Mesothelial cell of epicardium (in vitro differentiated cells): ENCODE measurements at places on chromosomes 1 and 21. TPM values are rescaled to one million over a fixed set of nuclear protein-coding genes. Genes with fewer than 3 reads are reported as not detected.

Gene PLA2G2D
- total RNA-seq: not detected in 3 replicates

Gene S100A7
- total RNA-seq: not detected in 3 replicates

Gene MSH4
- 0.27 to 0.29 TPM (median 0.27 TPM) in 3 replicates for total RNA-seq

Gene DNM3
- 4.7 to 5.0 TPM (median 4.9 TPM) in 3 replicates for total RNA-seq

Gene SAMSN1
- total RNA-seq: 0.27 to 0.36 TPM (median 0.29 TPM) in 3 replicates

DNA sequence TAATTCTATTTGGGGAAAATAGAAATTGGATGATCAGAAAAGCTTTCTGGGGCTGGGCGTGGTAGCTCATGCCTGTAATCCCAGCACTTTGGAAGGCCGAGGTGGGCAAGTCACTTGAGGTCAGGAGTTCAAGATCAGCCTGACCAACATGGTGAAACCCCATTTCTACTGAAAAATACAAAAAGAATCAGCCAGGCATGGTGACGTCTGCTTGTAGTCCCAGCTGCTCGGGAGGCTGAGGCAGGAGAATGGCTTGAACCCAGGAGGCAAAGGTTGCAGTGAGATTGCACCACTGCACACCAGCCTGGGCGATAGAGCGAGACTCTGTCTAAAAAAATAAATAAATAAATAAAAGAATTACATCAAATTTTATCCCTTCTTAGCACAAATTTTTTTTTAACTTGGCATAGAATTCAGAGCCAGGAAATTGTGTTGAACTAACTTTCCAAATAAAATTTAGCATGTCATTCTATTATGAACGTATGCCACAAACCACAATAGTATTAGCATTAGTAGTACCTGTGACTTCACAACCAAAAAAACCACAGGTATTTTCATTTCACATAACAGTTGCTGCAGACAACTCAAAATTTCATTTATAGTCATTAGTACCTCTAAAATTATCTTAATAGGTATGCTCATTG, 4.5 kb upstream of the ANKRD13C start:
- DNase-seq: no peak

GRCh38 chr1:9684801-9685200, 33.3 kb downstream of the PIK3CD start:
- no peak for DNase-seq

DNA sequence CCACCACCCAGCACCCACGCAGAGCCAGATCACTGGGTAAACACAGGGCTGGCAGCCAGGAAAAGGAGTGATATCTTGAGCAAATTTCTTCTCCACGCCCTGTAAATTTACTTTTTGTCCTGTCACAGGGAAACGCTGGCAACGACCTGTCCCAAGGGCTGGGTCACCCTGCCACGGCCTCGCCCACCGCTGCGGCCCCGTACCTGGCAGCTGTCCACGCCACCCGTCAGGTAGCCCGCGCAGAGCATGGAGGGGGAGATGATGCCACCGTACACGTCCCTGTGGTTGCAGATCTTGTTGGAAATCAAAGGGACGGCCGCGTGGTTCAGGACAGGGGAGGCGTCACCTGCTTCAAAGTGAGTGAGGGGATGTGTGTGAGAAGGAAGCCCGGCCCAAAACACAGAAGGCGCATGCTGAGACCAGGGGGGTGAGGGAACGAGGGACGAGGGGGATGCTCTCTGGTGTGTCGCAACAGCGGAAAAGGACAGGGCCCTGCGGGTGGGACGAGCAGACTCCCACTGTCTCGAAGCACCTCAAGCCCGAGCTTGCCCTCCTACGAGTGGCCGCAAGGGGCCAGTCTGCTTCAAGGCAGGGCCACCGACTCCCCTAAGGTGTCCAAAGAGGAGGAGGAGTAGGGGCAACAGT, 10.1 kb upstream of the TFF1 start:
- DNase-seq: no peak

DNA sequence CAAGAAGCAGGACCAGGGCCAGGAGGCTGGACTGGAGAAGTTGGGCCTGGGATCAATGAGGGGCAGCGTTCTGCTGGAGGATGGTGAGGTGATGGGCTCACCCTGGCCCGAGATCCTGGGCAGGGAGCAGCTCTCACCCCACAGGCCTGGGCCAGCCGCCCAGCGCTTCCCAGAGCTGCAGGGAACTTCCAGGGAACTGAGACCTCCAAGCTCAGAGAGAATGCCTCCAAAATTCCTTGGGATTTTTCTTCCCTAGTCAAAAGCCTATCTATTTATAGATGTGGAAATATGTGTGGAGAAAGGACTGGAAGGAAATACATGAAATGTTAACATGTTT, 121.2 kb downstream of the SPSB1 start:
- DNase-seq: no peak

DNA sequence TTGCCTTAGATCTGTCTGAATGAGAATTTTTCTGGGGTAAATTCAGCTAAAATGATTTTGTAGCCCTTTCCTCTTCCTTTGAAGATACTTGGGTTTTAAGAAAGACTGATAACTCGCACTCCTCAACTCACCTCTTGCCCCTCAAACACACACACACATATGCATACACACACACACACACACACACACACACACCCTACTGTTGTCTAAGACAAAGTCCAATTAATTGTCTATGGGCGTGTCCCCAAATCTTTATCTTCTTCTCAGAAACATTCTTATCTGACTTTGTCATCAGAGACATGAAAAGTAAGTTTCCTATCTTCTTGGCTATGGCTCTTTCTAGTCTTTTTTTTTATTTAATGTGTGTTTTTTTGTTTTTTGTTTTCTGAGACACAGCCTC, 36.1 kb upstream of the SMYD2 start:
- no peak for DNase-seq

DNA sequence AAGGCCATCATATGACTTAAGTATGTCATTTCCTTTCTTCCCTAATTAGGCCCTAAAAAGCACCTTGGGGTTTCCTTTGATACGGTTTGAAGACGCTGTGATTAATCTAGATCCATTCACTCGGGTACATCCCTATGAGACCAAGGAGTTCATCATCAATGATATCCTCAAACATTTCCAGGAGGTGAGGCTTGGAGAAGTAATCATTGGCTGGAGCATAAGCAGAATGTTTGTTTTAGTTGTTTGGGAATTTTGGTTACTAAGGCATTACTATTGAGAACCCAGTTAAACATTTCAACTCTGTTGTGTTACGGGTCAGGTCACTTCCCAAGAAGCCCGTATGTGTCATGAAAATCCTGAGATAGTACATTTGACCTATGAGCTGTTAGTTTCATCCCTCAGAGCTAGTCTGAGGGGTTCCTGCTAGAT, 185.2 kb downstream of the VPS13D start:
- no peak for DNase-seq

GRCh38 chr1:172472495-172472894, 28.6 kb upstream of the PIGC start:
- DNase-seq: no peak

DNA sequence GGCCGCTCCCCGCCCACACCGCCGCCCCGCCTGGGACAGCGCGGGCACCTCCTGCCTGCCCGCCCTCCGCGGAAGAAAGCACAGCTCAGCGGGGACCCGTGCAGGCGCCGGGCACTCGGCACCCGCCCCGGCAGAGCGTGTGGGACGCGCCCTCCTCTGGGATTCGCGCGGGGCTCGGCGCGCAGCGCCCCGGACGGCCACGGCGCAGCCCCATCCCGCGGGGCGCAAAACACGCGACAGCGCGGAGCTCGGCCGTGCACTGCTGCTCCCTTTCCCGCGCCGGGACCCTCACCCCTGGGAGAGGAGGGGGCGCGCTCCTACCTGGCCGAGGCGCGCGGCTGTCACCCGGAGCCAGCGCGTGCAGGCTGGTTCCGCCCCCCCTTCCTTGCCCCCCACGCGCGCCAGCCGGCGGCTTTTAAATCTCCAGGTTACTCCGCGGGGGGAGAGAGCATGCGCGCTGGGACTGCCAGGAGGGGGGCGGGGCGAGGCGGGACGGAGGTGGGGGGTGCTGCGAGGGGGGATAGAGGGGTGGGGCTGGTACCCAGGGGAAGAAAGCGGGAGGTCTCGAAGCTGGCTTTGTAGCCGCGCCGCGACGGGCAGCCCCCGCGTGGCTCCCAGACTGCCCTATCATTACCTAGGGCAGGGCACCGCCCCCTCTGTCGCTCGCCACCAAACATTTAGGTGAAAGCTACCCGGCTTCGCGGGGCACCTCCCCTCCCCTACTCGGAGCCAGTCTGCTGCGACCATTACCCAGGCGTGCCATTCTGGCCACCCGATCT, at the start of gene SLC45A3:
TSS of gene SLC45A3 (minus strand) at position 437 of the 779 bp plus-strand sequence. CDS start 15,853 bp downstream, outside the sequence.
- DNase-seq: peak; percentile 56

DNA sequence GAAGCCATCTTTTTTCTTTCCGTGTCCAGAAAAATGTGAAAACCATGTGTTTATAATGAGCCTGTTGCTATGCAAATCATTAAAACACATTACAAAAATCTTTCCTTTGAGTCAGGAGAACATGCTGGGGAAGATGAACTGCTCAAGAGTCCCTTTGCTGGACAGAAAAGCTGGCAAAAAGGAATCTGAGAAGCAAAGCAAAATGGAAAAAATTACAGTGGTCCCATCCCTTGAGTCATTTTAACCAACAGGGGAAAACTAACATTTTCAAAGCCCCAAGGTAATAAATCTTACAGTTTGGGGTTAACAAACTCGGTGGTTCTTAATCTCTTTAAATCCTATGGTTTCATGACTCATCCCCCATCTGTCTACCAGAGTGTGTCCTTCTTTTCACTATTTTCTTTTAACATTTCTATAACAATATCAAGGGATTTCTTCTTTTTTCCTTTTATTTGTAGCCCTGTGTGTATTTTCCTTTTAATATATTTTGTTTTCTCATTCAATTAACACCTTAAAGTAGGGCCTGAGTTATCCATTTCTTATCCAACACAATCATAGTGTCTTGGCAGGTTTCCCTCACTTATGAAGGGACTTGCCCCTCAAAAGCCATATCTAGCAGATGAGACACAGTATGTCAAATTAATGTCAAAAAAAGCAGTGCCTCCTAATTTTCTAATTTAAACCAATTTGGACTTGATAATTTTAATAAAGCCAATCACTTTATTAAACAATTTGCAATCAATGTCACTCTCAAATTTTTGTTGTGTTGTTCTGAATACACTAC, 105.4 kb downstream of the PTPN14 start:
- no peak for DNase-seq

DNA sequence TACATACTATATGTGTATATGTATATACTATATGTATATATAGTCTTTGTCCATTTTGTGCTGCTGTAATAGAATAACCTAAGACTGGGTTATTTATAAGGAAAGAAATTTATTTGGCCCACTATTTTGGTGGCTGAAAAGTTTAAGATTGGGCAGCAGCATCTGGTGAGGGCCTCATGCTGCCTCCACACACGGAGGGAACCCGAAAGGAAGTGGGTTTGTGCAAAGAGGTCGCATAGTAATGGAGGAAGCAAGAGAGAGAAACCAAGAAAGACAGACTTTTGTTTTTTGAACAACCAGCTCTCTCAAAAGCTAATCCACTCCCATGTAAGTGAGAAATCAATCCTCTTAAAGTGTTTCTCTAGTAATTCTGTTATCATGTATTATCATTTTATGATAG, 1147.3 kb downstream of the NCAM2 start:
- DNase-seq: no peak

DNA sequence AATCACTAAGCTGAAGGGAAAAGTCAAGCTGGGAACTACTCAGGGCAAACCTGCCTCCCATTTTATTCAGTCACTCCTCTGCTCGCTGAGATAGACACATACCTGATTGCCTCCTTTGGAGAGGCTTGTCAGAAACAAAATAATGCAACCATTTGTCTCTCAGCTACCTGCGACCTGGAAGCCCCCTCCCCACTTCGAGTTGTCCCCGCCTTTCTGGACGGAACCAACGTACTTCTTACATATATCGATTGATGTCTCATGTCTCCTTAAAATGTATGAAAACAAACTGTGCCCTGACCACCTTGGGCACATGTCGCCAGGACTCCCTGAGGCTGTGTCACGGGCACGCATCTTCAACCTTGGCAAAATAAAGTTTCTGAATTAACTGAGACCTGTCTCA, 21.5 kb upstream of the HPDL start:
- no peak for DNase-seq

- peak; percentile 42 for DNase-seq
Observed at GRCh38 chr1:77282866-77283539, 1.2 kb downstream of the AK5 start.

- DNase-seq: no peak
Observed at GRCh38 chr1:198007687-198008607, 90.8 kb downstream of the LHX9 start.

GRCh38 chr1:165439330-165439729, 5.6 kb downstream of the RXRG start:
- no peak for DNase-seq

GRCh38 chr1:10941891-10942541, 70.4 kb upstream of the TARDBP start:
- DNase-seq: peak; percentile 61

- no peak for DNase-seq
Observed at GRCh38 chr1:104636581-104636980, 886.9 kb downstream of the AMY1C start.

DNA sequence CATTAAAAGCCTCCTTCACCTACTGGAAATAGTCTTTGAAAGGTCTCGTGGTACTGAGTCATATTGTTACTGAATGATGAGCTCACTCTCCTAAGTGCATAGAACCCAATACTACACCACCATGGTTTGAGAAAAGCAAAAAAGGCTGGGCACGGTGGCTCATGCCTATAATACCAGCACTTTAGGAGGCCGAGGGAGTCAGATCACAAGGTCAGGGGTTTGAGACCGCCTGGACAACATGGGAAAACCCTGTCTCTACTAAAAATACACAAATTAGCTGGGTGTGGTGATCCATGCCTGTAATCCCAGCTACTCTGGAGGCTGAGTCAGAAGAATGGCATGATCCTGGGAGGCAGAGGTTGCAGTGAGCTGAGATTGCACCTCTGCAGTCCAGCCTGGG, 3.3 kb upstream of the HNRNPCL1 start:
- no peak for DNase-seq

DNA sequence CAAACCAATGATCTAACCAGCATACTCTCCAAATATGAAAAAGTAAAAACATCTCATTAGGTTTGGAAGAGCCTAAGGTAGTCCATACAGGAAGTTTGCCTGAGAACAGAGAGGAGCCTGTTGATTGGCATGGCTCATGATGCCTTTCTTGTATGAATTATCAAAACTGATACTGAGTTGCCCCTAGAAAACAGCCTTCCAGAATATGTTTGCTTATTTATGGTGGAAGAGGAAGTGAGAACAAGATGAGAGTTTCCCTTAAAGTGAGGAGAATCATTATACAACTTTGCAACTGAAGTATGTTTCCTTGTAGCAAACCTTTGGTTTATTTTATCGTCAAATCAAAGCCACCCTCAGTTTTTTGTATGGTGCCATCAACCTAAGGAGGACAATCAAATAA, 23.8 kb upstream of the KIAA1614 start:
- no peak for DNase-seq
